ENCODE measurements at places on chromosomes 5 and 9.
A peak's percentile ranks its signal among the peaks of the same experiment; 100 is the strongest.

DNA sequence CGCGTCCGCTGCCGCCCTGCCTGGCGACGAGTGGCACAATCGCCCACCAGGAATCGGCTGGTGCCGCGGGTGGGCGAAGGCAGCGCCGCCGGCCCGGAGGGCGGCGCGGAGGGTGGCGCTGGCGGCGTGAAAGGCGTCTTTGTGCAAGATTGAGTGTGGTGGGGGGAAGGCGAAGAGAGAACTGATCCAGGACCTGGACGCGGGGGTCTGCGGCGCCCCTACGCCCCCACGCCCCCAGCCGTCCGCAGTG is 4.6 kb upstream of the RGMB start:
- DNase-seq, result no peak

GRCh38 chr5:66454186-66455078 is 141.8 kb upstream of the MAST4 start:
- DNase-seq, result no peak

GRCh38 chr5:157828944-157829639 is 29.9 kb downstream of the CLINT1 start:
- no peak for DNase-seq

DNA sequence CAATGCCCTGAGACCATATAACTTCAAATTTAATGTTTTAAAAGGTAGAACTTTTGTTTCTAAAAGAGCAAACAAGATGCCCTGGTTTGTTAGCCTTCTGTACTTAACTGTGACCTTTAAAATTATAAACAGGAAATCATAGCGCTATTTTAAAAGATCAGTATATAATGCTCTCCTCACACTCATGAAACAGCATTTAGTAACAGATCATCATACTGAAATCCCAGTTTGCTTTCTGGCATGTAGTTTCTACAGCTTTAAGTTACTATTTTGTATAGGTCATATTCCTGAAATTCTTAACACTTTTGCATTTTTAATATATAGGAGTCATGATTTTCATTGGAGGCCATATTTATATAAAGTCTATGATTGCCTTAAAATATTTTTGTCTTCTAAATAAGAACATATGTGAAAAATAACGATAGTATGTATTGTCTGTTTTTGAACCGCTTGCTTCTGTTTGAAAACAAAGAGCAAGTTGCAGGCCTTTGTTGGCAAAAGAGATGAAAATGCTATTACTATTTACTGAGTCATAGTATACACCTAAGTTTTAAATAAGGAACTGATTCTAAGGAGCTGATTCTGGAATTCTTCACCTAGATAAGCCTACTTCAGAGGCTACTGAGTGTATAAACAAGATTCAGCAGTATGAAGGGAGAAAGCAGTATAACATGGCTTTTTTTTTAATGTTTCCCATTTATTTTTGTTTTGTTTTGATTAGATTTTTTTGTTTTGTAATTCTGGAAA is 20.5 kb downstream of the SRFBP1 start:
- DNase-seq, result no peak

DNA sequence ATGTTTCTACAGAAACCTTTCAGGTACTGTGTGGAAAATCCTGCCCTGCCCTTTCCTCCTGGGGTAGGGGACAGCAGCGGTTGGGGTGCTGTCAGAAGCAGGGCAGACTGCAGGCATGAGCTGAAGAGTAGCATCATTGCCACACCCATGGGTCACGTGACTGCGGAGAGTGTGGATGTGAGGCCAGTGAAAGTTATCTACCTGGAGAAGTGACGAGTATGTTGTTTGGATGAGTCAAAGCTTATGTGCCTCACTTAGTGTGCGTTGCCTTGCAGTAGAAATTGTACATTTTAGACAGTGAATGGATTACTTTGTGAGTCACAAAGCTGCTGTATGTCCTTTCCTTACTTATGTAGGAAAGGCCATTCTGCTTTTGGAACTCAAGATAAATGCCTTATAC is 21.7 kb upstream of the ACTBL2 start:
- DNase-seq, result no peak

- DNase-seq, result no peak
Measured at GRCh38 chr5:169544264-169544950, 39.2 kb upstream of the SPDL1 start.

GRCh38 chr9:117720066-117720465 is 15.9 kb downstream of the TLR4 start:
- DNase-seq, result no peak

DNA sequence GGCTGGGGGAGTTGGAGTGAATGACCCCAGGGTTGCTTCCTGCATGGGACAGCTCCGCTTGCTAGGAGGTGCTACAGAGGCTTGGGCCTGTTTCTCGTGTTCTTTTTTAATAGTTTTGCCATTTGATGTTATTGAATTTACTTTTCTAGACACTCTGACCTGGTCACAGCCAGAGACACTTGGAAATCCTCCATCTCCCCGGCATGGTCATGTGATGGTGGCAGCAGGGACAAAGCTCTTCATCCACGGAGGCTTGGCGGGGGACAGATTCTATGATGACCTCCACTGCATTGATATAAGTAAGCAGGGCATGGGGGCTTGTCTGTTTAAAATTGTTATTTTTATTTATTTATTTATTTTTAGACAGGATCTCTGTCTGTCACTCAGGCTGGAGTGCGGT is 13.4 kb downstream of the HSPA5 start:
- no peak for DNase-seq

- DNase-seq, result peak; percentile 24
Measured at GRCh38 chr5:76849419-76850291, at the start of gene S100Z. S100Z (plus strand) TSS chr5:76850014; CDS start chr5:76875360, 25,346 bp downstream.

DNA sequence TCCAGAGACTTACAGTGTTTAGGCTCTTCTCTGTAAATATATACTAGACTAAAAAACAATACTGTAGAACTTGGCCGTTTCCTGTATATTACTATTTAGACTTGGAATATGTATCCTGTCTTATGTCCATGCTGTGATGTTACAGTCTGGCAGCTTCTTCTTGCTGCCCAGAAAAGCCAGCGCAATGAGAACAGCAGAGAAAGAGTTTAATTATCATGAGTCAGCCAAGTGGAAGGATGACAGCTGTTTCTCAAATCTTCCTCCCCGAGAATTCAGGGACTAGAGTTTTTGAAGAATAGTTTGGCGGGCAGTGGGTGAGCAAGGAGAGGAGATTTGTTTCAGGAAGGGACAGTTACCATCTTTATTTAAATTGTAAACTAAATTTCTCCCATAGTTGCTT is 37.5 kb downstream of the NAA35 start:
- DNase-seq, result no peak

GRCh38 chr5:172758077-172758833 is 12.7 kb downstream of the DUSP1 start:
- peak; percentile 13 for DNase-seq

DNA sequence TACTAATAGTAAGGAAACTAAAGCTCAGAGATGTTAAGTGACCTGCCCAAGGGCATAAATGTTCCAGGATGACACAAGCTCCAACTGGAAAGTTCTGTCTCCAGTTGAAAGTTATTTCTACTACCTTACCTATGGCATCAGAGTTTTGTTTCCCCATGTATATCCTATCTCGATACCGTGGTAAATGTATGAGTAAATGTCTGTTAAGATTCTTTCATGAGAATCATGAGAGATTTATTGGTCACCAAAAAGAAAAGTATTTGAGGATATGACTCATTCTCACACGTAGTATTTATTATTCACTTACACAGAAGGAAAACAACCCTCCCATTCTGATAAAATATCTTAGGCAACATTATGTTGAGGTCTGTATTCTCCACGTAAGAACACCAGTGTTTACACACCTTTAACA is 11.1 kb upstream of the SHOC1 start:
- DNase-seq, result no peak

DNA sequence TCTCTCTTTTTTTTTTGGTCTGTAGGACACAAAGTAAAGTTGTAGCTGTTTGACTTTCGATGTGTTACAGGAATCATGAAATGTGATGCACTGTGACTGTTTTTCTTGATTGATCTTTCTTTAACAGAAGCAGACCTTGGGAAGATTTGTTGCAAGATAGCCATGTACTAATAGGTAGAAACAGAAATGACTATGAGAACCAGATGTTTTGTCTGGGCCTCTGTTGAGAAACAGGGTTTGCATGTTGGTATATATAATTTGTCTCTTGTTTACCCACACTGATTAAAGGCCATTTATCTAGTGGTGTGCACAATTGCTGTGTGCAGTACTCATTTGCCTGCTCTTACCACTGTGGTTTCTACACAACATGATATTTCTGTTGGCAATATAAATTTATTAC is 125.1 kb downstream of the HACD4 start:
- no peak for DNase-seq

- DNase-seq, result no peak
Measured at GRCh38 chr5:54460181-54460919, 4.9 kb downstream of the HSPB3 start.

- no peak for DNase-seq
Measured at GRCh38 chr9:26801772-26802171, 90.8 kb downstream of the CAAP1 start.

GRCh38 chr5:45862763-45863162 is 166.6 kb upstream of the HCN1 start:
- no peak for DNase-seq

GRCh38 chr9:21941337-21941995 is 52.7 kb downstream of the CDKN2A start:
- no peak for DNase-seq

DNA sequence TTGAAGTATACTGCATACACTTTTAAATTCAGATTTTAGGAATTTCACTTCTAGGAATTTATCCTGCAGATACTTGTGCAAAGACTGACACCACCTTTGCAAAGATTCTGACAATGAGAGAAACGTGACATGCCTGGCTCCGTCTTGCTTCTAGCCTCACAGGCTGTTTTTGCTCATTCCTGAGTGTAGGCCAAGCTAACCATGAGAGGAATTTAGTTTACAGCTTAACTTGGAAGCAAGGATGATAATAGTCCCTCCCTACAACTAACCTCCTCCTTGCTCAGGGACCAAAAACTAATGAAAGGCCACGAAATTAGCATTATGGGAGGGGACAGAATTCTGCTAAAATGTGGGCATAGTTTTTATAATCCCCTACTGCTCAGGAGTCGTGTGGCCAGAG is 31.1 kb downstream of the C5orf22 start:
- DNase-seq, result no peak

DNA sequence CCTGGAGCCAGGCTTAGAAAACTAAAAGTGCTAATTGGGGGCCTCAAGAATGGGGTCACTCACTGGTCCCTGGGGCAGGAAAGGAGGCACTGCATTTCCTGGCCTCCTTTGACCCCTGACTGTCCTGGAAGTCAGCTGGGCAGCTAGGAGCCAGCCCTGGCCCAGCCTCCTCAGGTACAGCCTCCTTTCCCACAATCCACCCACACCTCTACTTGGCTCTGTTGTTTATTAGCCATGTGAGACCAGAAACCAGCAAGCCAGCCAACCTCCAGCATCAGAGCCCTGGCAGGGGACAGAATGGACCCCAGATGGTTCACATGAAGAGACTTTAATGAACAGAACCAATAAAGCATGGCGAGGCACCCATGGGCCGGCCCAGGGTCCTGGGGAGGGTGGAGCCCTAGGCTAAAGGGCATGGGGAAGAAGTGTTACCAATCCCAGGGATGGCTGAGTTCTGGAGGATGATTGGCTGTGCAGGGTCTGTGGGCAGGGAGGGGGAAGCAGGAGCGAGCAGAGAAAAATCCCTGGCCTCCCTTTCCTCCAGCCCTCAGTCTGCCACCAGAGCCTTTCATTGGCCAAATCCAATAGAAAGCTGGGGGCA is 55.3 kb upstream of the ANGPTL2 start:
- no peak for DNase-seq

DNA sequence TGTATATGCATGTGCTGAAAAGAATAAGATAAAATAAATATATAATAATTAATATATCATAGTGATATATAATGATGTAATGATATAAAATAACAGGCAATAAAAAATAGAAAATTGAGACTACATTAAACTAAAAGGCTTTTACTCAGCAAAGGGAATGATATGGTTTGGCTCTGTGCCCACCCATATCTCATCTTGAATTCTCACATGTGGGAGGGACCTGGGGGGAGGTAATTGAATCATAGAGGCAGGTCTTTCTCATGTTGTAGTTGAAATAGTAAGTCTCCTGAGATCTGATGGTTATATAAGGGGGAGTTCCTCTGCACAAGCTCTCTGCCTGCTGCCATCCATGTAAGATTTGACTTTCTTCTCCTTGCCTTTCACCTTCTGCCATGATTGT is 1550.9 kb upstream of the CDH6 start:
- DNase-seq, result no peak

GRCh38 chr5:170749911-170750431 is 33.6 kb upstream of the GABRP start:
- DNase-seq, result no peak

GRCh38 chr9:13137426-13137825 is 142.1 kb downstream of the MPDZ start:
- no peak for DNase-seq

- no peak for DNase-seq
Measured at GRCh38 chr9:133514460-133515239, 10.1 kb downstream of the MYMK start.

GRCh38 chr9:111178331-111179055 is 140.2 kb upstream of the LPAR1 start:
- no peak for DNase-seq

- no peak for DNase-seq
Measured at GRCh38 chr5:61493973-61494372, 161.9 kb downstream of the ZSWIM6 start.

GRCh38 chr9:132020820-132021510 is 58.7 kb downstream of the MED27 start:
- DNase-seq, result no peak

GRCh38 chr5:134541736-134542376 is 16.4 kb downstream of the JADE2 start:
- DNase-seq, result no peak

DNA sequence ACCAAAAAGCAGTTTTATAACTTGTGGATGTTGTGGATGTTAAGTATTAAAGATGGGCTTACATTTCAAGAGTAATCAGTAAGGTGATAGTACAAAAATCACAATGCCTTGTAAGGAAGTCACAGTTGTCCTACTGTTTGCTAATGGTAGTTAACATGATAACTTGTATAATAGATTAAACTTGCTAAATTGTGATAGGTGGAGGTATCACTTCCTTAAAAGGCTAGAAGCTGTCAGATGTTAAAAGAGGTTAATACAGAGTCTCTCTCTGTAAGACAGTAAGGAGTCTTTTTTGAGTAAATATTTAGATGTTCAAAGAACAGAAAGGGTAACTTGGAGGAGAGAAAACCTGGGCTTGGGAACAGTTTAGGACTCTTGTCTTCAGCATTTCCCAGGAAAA is 14.2 kb upstream of the MACIR start:
- no peak for DNase-seq
